ENCODE measurements at places on chromosomes 3 and 15.

- no peak for ATAC-seq
These were observed 140.1 kb downstream of the STAC start for GRCh38 chr3:36520241-36521006.

DNA sequence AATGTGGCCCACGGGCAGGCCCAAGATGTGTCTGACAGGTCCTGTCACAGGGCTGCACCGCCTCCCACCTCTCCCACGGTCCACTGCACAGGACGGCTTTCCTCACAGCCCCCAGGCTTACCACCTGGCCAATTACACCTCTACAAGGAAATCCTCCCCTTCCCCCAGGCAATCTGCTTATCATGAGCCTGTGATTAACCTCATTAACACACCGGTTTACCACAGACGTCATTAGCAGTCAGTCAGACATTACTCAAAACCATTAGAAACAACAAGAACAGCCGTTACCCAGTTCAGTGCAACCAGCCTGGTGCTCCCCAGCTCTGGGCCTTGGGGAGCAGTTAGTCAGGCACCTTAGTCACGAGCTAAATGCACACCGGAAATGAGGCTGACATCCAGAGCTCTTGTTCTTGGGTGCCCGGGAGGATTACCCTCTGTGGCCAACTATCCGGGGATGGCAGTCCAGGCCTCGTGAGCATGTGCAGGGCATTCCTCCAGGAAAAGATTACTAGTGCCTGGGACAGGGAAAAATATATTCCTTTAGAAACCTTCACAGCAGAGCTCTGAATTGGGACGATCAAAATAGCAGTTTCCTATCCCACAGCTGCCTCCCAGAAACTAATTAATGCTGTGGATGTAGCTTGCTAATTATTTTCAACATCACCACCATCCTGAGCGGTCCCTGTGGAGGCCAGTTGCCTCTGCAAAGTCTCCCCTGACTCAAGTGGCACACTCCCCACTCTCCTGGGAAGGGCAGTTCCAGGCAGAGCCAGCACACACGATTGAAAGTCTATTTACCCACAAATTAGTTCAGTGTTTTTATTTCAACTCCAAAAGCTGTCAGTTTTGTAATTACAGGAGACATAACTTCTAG, 117.4 kb upstream of the ZBED2 start:
- ATAC-seq, result peak; percentile 35

- ATAC-seq, result no peak
These were observed 204.3 kb upstream of the SLC2A2 start for GRCh38 chr3:171230865-171231264.

- no peak for ATAC-seq
These were observed 62.5 kb downstream of the SFMBT1 start for GRCh38 chr3:52983336-52983807.

- ATAC-seq, result no peak
These were observed 2.3 kb upstream of the TYRO3 start for GRCh38 chr15:41556677-41557076.

DNA sequence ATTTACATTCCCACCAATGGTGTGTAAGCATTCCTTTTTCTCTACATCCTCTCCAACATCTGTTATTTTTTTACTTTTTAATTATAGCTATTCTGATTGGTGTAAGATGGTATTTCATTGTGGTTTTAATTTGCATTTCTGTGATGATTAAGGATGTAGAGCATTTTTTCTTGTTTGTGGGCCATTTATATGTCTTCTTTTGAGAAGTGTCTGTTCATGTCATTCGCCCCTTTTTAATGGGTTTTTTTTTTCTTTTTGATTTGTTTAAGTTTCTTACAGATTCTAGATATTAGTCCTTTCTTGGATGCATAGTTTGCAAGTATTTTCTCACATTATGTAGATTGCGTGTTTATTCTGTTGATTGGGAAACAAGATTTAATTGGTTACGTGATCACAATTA, 14.2 kb downstream of the RAP2B start:
- ATAC-seq, result no peak

GRCh38 chr3:119326976-119327375, 32.8 kb downstream of the ARHGAP31 start:
- ATAC-seq, result no peak

DNA sequence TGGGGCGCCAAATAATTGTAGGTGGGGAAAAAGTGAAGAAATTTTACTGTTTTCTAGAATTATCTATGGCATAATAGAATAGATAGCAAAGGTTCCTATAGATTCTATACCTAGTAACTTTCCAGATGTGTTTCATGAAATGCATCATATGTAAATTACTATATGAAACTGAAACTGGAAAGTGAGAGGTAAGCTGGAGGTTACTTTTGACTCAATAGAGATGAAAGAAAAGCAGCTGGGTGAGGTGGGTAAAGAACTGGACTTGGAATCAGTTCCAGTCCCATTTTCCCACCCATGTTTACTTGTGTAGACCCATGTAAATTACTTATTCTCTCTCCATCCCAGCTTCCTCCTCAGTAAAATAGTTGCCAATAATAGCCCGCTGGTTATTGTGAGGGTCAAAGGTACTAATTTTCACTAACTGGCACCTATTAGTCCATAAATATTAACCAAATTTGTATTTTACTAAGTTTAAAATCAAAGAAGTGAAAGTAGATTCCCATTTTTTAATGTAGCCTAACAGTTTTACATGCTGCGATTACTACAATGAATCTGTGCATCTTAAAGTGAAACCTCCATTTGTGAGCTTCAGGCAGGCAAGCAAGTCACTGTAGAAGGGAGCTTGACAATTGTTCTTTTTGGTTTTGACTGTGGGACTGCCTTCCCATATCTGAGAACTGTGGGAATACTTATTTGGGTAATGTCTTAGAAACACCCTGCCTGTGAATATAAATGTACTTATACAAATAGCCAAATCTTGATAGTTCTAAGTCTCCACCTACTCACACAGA, 312.1 kb downstream of the SLC9A9 start:
- no peak for ATAC-seq

- ATAC-seq, result no peak
These were observed 33.1 kb downstream of the PLXNA1 start for GRCh38 chr3:127016043-127016343.

GRCh38 chr3:184523825-184524615, 37.6 kb upstream of the EPHB3 start:
- no peak for ATAC-seq

DNA sequence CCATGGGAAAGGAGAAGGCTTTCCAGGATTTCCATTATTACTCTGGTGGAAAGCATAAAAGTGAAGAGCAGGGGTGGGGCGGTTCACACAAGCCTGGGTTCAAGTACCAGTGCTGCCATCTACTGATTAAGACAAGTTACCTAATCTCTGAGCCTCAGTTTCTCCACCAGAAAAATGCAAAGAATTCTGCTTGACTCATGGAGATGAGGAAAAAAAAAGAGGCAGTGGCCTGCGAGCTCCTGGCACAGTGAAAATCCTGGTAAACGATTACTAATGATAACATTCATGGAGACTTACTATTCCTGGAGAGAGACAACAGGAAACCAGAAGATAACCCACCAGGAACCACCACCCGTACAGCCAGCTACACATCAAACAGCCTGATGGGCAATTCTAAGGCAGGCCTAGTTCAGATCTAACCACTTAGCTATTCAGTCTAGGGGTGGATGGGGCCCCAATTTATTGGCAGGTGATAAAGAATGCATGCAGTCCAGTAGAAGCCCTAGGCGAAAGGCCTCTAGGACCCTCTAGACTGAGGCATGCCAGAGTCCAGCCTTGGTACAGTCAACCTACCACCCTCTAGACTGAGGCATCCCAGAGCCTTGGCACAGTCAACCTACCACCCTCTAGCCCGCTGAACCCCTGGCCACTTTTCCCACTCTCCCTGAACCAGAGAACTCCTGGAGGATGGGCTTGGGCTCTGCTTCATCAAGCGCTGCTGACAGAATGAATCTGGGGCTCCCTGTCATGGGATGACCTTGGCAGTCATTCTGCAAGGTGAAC, 2.5 kb downstream of the AMOTL2 start:
- ATAC-seq, result no peak

Data from gastroesophageal sphincter (tissue), 4 donors.